Stimulated activated CD4-positive, alpha-beta T cell treated with anti-CD3 and anti-CD28 coated beads, Interleukin-12 subunit alpha, Interleukin-12 subunit beta, amount 100 ng/mL, for 48 hours (primary cell): ENCODE measurements at places on chromosomes 4 and X.

GRCh38 chr4:101857176-101857575 lies 66.6 kb downstream of the BANK1 start:
- no peak for DNase-seq

- no peak for DNase-seq
Observed at GRCh38 chr4:176444741-176445140, 125.0 kb downstream of the SPCS3 start.

DNA sequence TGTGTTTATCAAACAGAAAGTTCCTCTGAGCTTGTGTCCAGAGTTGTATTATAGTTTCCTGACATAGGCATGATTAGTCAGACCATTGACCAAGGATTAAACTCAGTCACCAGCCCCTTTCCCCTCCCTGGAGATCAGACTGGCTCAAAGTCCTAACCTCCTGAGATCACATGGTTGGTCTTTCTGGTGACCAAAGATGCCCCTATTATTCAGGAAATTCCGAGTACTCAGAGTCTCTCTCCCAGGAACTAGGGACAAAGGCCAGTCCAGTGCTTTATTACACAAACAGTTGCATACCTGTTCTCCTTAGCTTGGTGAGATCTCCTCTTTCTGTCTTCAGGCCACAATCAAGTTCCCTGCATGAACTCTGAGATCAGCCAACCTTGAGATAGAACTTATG lies 14.5 kb upstream of the ENPP6 start:
- DNase-seq, result no peak

DNA sequence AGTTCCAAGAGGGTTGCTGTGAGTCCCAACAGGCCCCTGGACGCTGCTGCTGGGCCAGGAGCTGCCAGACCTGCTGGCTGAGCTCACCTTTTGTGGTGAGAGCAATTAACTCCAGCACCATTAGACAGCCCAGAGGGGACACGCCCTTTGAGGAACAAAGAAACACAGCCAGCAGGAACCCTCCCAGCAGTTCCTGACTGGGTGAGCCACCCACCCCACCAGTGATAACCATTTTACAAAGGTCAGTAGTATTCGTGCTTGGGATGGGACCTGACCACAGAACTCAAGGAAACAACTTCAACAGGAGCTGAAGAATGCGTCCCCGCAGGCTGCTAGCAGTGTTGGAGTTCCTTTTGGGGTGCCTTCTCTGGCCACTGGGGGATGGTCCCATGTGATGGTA lies 38.8 kb upstream of the AFAP1 start:
- no peak for DNase-seq

DNA sequence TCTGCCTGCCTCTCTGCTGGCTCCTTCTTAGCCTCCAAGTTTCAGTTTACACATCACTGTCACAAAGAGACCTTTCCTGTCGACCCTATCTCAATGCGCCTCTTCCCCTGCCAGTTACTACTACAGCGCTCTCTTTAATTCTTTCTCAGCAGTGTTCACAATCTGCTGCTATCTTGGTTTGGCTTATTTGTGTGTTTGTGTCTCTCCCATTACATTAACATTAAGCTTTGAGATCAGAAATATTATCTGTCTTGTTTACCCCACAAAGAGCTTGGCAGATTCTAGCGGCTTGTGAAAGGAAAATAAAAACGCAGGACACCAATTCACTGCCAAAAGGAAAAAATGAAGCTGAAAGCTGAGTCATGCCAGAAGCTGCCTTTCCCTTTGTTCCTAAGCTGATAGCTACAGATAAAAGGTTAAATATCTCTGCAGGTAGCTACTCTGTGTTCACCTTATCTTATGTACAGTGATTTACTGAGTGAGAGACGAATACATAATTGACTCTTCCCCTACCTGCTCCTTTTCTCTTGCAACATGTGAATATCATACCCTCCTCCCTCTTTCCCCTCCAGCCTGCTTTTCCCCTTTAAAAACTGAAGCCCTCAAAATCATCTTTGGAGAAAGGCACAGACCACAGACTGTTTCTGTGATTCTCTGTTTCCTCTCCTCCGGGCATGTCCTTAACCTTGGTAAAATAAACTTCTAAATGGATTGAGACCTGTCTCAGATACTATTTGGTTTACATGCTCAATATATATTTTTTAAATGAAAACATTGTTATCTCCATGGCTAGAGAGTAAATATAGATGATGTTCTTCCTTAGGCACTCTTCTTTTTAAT lies 19.3 kb upstream of the SLC9A7 start:
- no peak for DNase-seq
